ENCODE measurements at places on chromosomes 5 and 9. TPM values are rescaled to one million over a fixed set of nuclear protein-coding genes. Genes with fewer than 3 reads are reported as not detected.
A peak's percentile ranks its signal among the peaks of the same experiment; 100 is the strongest.

- H3K27me3 ChIP-seq = no peaks in the 10 kb centered on the region
- DNase-seq = no peak
- H3K36me3 ChIP-seq = no peaks in the 10 kb centered on the region
These were observed 467.6 kb downstream of the KIF4B start for GRCh38 chr5:155481182-155481581.

- no peak for DNase-seq
- H3K27me3 ChIP-seq = no peaks in the 10 kb centered on the region
- H3K4me1 ChIP-seq = peaks cover 5% of the 10 kb centered on the region
- H3K36me3 ChIP-seq = peaks cover 8% of the 10 kb centered on the region
- H3K27ac ChIP-seq = peak overlapping the region; percentile 76
These were observed 612 bp upstream of the BBLN start for GRCh38 chr9:128159522-128159783.

DNA sequence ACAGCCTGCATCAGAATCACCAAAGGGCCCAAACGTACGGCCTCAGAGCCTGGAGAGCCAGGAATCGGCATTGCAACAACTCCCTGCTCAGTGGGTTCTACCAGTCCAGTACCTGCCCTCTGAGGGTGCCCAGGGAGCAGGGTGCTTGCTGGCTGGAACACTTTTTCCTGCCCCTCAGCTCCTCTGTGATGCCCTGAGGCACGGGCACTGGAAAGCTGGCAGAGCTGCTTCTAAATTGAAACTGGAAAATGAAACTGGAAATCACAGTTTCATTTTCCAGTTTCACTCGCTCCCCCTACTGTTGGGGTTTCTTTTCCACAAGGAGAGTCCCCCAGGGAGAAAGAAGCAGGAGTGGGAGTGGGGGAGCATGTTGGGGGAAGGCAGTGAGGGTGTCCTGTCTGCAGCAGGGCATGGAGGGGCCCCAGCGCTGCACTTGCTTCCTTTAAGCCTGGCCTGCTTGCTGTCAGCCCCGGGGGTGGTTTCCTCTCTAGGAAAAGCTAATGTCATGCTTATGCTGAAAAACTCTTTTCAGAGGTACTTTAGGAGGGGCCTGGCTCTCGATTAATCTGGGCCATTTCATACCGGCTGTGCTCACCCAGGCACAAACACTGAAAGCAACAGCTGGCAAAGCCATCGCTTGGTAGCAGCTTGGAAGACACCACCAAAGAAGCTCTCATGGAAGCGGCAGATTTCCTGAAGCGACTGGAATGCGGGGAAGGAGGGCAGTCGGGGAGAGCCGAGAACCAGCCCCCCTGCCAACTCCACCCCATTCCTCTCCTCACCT lies 26.2 kb downstream of the IRF1 start:
- H3K36me3 ChIP-seq = peaks cover 8% of the 10 kb centered on the region
- H3K27me3 ChIP-seq = peaks cover 2% of the 10 kb centered on the region
- H3K4me3 ChIP-seq = no peak overlapping the region
- H3K27ac ChIP-seq = no peak overlapping the region
- DNase-seq = no peak

SNX24 gene
- 14.0 TPM for total RNA-seq

DNA sequence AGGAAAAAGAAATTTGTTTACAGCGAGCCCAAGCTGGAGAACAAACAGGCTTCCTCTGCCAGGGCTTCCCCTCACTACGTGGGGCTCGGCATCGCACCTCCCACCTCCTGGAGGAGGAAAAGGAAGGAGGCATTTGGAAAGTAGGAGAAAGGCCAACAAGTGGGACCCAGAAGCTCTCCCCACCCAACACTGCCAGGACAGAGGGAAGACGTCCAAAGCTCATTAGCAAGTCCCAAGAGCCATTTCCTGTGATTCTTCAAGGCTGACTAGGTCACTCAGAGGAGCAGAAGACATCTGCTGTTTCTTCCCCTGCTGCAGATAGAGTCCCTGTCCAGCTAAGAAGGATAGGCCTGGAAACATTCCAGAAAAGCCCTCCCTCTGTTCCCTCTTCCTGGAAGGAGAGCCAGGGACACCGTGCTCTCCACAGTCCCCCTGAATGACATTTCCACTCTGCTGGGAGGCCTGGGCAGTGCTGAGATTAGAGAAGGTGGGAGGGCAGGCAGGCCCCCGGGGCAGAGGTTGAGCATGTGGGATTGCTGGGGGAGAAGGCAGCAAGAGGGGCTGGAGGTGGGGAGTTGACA lies 57.0 kb upstream of the NEURL1B start:
- no peak overlapping the region for H3K4me3 ChIP-seq
- DNase-seq = no peak
- peaks cover 48% of the 10 kb centered on the region for H3K4me1 ChIP-seq
